Effector CD4-positive, alpha-beta T cell (primary cell): ENCODE measurements at places on chromosomes 3 and 15.

GRCh38 chr15:41862515-41863116 is 24.0 kb downstream of the PLA2G4B start:
- no peak for DNase-seq

GRCh38 chr3:123066896-123067688 is at the start of gene PDIA5:
PDIA5 (plus strand) TSS chr3:123067025; CDS start chr3:123067165, 140 bp downstream.
- DNase-seq: no peak

DNA sequence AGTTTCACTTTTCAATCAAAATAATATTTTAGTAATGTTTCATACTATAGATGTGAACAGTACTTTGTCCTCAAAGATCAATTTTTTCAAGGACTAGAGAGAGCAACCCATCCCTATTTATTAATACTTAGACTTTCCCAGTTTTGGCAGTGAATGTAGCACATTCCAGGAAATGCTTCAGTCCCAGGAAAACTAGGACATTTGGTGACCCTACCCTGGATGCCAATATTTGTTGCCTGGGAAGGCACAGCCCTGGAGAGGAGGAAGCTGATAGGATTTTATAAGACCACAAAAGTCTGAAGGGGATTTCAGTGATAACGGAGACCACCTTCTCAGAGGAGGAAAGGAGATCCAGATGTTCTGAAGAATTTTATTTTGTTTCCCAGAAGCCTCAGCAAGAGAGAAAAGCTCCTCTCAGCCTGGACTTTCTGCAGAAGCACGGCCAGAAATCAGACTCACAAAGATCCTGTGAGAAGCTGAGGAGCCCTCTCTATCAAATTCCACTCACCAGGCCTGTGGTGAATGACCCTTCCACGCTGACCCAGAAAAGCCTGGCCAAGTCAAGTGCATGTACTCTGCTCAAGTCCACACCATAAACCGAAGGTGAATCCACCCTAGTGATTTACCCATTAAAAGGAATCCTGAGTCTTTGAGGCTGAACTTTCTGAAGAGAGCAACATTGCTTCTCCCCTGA is 87.7 kb upstream of the ABHD17C start:
- no peak for DNase-seq

DNA sequence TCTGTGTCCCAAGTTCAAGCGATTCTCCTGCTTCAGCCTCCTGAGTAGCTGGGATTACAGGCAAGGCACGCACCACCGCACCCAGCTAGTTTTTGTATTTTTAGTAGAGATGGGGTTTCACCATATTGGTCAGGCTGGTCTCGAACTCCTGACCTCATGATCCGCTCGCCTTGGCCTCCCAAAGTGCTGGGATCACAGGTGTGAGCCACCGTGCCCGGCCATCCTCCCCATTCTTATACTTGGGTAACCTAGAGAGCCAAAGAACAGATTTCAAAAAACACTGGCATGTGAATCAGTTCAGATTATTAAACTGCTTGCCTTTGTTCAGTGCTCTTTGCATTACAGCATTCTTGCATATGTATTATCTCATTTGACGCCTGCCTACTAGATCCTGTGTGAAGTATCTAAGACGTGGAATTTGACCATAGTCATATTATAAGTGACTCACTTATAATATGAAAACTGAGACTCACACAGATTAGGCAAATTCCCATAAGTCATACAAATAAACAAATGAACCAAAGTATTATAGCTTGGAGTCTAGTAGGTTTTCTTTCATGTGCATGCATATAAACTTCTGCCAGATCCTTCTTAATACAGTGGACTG is 123.5 kb downstream of the UNC13C start:
- no peak for DNase-seq

GRCh38 chr3:126512916-126513650 is 4.5 kb downstream of the UROC1 start:
- DNase-seq: no peak

DNA sequence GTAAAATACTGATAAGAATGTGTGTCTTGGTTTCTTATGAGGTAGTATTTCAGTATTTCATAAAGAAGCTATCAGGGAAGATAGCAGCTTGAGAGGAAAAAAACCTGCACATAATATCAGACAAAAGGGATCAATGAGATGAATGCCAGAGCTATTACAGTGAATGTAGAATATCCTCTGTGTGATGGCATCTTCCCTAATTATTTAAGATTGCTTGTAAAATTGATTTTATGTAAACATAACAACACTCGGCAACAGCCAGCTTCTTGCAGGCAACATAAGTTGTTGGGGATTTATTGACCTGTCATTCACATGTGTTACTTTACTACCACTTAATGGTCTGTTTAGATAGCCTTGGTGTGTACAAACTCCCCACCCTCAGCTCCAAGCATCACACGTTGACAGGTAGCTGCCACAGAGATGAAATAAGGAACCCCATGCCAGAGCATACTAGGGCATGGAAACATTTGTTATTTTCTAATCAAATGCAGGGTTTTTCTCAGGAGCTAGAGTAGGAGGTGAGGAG is 49.2 kb upstream of the RARB start:
- DNase-seq: no peak

- no peak for DNase-seq
Measured at GRCh38 chr3:158679547-158680000, 7.1 kb upstream of the LXN start.

GRCh38 chr3:126542340-126543241 is 16.1 kb downstream of the C3orf22 start:
- DNase-seq: no peak

DNA sequence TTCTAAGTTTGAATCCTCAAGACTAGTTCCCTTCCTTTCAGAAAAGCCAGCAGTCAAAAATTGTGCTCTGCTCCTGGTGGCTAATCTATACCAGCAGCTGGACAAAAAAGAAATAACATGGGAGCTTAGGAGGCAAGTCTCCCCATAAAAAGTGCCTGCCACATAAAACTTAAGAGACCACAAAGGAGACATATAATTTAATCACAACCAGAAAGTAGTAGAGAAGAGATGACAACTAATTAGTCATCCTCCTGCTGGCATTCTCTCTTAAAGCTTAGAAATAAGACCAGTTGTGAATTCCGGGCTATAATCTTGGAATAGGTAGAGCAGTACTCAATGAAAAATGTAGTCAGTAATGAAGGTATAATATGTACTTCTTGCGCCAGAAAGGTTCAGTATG is 20.2 kb upstream of the IMPG2 start:
- DNase-seq: no peak

- no peak for DNase-seq
Measured at GRCh38 chr3:168040607-168041208, 55.0 kb downstream of the GOLIM4 start.

- DNase-seq: no peak
Measured at GRCh38 chr15:42018306-42019224, 2.3 kb downstream of the PLA2G4E start.

DNA sequence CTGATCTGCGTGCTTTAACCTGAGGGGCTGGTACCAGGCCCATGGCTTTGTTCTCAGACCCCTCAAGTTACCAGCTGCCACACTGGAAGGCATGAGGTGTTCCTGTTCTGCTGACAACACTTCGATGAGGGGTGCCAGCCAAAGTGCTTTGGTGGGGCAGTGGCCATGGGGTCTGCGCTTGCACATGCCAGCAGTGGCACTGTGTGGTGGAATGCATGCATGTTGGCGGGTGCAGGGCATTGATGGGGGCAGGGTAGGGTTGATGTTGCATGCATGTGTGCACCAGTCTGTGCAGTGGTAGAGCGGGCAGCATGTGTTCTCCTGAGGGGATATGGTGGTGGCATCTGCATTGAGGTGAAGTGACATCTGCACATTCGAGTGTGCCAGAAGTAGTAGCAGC is 497.0 kb downstream of the SQOR start:
- DNase-seq: no peak

- no peak for DNase-seq
Measured at GRCh38 chr15:78322243-78322642, 17.9 kb upstream of the CRABP1 start.

- DNase-seq: no peak
Measured at GRCh38 chr15:51866161-51866560, 36.7 kb downstream of the TMOD3 start.

DNA sequence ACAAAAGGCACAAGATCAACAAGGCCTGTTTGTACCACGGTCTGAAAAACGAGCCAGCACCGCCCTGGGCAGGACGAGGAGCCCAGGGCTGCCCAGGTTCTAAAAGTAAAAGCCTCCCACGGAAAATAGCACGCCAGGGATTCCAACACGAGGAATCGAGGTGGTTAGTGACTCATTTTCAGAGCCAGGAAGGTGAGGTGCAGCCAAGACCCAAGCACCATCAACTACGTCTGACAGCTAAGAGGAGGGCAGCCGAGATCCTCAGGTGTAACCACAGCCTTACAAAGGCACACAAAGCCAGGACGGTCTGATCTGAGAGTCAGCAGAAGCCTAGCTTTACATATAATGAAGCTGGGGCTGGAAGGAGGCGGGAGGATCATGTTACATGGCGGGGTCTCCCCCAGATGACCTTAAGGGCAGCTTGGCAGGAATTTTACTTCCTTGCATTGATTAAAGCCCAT is 52.5 kb downstream of the ATP10A start:
- DNase-seq: peak; percentile 21

DNA sequence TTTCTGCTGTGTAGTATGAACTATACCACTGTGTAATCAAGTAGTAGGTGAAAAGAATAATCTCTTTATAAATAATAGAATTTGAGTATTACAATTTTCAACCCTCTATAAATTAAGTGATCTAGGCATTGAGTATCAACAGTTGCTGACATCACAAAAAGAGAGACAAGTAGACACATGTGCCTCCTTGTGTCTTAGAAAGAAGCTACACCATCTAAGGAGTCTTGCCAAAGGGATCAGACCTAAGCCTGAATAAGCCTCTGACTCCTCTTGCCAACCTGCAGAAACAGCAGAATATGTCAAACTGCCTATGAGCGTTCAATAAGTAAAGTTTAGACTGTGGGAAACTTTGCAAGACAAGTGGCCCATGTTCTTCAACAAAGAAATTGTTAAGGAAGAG is 5.8 kb upstream of the MTMR10 start:
- DNase-seq: no peak

GRCh38 chr3:52670621-52671521 is 14.8 kb downstream of the PBRM1 start:
- peak; percentile 8 for DNase-seq
